Psoas muscle (tissue), 8 donors: ENCODE measurements at places on chromosomes 7 and 10.

- DNase-seq = no peak
Measured at GRCh38 chr7:69892790-69893189, 294.5 kb downstream of the AUTS2 start.

DNA sequence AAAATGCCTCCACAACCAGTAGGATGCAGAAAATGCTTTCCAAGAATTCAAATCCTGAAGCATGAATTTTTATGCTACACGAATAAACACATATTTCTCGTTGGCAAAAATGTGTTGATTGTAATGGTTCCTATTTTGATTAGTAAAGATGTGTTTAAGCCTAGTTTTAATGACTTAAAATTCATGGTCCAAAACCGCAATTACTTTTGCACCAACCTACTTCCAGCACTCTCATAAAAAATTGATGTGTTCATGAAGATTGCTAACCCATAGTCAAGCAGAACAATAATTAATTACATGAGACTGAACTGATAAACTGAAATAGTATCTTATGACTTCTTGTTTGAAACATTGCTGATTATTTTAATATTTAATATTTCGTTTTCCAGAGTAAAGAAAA is 828.8 kb downstream of the CCSER2 start:
- no peak for DNase-seq

GRCh38 chr7:132206594-132206993 is 369.7 kb downstream of the PLXNA4 start:
- DNase-seq = no peak

DNA sequence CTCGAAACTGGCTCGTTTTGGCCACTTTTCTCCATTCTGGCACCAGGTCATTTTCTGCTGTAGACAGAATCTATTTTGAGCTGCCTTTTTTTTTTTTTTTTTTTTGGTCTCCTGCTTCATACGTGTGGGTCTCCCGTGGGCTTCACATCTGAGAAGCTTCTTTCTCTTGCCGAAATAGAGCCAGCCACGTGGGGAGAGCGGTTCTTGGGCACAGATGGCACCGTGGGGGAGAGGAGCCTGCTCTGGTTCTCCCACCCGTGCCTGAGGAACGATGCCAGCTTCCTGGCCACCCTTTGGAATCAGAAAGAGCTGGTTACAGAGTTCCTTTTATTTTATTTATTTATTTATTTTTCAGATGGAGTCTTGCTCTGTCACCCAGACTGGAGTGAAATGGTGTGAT is 48.7 kb upstream of the OCM2 start:
- no peak for DNase-seq

DNA sequence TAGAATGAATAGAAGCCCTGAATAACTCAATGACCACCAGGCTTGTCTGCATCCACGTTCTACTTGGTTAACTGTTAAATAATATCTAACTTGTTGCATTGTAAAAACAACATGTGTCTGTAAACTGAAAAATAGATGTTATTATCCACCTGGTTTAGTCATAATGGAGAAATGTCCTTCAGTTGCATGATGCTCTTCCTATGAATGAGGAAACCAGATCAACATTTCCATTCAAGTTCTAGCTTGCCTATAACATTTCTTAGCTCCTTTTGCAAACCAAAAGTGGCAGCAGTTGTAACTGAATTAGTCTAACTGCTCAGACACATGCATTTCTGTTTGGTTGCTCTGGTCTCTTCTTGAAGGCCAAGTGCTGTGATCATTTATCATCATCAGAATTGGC is 62.9 kb upstream of the BET1 start:
- DNase-seq = no peak

DNA sequence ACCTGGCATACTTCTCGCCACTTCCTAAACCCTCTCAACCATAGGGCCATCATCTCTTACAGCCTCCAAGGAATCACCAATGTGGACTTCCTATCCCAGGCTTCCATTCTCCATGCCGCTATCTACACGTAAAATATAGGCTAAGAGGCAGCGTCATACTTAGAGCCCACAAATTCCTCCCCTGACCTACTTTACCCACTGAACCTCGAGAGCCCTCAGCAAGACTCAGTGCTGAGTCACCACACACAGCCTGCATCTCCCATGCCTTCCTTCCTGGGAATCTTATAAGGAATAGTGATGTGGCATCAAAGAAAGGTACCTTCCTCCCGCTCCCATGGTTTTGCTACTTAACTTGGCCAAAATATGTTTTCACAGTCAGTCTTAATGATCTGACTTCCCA is 435.6 kb upstream of the NFE2L3 start:
- DNase-seq = no peak

DNA sequence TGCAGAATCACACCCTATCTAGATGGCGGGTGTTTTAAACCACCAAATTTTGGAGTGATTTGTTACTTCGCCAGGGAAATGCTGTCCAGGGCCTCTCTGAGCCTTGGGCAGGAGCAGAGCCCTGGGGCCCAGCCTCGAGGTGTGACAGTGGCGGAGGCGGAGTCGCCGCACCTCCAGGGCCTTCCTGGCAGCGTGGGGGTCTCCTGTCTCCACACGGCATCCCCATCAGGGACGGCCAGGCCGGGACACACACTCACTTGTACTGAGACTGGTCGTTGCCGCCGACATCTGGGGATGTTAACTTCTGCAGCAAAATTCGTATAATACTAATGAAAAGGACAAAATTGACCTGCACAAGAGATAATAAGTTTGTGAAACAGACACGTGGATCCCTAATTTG is 110.7 kb downstream of the VIPR2 start:
- no peak for DNase-seq

- no peak for DNase-seq
Measured at GRCh38 chr10:59672150-59672875, 37.3 kb downstream of the SLC16A9 start.

DNA sequence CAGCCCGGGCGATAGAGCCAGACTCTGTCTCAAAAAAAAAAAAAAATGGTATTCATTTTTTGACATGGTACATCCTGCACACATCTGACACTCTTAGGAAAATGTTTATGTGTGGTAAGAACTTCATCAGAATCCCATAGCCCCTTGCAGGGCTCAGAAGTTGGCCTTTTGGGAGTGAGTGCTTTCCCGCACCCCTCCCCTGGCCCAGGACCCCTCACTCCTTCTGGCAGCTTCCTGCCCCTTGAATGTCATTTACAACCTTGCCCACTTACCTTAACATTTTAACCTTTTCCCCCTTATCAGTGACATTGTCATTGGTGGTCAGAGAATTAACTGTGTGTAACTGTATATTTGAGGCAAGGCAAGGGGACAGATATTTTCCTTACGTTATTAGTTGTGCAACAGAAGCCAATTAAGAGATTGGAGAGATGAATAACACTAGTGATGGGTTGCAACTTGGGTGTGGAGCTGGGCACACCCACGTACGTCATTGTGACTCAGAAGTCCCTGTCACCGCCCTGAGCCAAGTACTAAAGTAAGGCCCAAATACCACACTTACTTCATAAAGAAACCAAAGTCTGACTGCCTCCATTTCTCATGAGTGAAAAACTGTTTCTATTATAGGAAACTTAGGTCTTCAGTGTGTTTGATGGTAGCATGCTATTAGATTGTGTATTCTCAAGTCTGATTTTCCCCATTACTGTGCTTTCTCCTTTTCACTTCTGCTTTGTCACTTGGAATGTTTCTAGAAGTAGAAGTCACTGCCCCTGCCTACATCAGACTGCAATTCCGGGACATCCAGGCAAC is 31.6 kb downstream of the OGDH start:
- peak; percentile 72 for DNase-seq

DNA sequence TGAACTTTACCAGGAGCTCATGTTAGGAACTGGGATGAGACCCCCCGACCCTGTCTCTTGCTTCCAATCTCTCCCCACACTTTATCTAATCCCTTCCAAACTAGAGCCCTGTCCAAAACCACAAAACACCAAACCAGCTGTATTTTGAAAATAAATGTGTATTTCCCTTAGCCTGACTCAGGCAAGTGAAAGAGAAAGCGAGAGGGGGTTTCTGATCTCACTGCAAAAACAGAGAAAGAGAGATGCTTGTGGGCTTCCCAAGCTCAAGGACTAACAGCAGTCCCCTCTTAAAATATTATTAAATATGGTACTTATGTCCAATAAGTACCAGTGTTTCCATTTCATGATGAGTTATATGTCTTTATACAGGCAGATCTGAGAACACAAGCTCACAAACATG is 122.0 kb downstream of the AGMO start:
- no peak for DNase-seq

GRCh38 chr10:83943049-83943448 is 196.3 kb upstream of the GHITM start:
- no peak for DNase-seq

DNA sequence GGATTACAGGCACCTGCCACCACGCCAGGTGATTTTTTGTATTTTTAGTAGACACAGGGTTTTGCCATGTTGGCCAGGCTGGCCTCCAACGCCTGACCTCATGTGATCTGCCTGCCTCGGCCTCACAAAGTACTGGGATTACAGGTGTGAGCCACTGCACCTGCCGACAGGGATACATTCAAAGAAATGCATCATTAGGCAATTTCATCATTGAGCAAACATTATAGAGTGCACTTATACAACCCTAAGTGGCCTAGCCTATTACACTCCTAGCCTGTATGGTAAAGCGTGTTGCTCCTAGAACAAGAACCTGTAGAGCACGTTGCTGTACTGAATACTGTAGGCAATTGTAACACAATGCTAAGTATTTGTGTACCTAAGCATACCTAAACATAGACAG is 350.3 kb downstream of the GALNT17 start:
- DNase-seq = no peak

GRCh38 chr7:108997480-108997879 is 427.8 kb downstream of the DNAJB9 start:
- no peak for DNase-seq

GRCh38 chr10:47260505-47261111 is 39.4 kb upstream of the GDF10 start:
- DNase-seq = no peak

GRCh38 chr7:6360841-6361240 is 86.9 kb downstream of the DAGLB start:
- no peak for DNase-seq

DNA sequence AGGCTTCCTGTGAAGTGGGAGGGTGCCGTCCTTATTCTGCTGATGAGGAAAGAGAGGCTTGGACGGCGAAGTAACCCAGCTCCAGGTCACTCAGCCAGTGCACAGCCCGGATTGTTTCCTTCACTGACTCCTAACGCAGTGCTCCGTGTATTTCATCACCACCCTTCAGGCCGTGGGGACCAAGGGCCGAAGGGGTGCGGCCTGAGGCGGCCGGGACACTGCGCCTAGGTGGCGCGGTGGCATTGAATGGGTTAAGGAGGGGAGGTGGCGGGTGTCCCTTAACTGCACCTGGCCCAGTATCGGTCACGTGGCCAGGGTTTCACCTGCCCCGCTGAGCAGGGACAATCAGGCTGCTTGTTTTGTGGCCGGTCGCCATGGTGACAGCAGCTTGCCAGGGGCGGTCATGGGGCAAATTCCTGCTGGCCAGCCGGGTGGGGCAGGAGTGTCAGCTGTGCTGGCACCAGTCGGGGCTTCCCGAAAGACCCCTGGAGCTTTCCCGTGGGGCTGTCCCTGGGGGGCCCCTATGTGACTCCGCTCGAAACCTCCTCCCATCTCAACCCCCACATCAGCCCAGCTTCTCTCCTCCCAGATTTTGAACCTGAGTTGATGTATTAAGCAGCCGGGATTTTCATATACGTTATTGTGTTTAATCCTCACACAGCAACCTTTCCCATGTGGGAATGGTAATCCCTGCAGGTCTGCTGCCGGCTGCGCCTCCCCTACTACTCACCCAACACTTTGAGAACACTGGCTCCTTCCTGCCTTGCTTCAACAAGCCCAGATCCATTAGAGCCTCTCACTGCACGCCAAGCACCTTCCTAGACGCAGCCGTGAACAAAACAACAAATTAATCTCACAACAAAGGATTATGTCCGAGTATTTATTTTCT is 4.4 kb upstream of the ABHD11 start:
- DNase-seq = no peak

GRCh38 chr7:117800406-117800805 is 72.8 kb downstream of the CTTNBP2 start:
- no peak for DNase-seq

DNA sequence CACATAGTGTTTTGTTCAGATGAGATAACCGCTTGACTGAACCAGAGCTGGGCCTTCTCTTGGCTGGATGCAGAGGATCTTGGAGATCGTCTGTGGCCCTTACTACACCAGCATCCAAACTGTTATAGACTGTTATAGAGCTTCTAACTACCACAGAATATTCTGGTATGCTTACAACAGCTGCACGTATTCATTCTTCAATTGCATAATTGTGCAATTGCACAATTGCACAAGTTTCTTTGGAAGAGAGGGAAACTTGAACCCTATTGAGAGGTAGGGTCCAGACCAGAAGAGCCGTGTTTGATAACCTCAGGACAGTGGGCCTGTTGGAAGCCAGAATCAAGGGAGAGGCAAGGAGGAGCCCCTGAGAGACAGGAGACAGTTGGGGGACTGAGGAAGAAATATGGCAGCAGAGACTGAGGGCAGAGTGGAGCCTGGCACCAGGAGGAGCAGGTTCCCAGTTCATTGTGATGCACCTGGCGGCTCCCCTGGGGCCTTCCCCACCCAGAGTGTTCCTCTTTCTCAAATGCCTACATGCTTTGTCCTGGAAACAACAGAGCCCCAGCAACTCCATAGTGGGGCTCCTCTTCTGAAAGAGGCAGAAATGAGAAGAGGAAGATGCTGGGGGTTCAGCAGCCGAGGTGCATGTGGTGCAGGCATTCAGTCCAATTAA is 64.1 kb downstream of the PTPRZ1 start:
- DNase-seq = no peak

DNA sequence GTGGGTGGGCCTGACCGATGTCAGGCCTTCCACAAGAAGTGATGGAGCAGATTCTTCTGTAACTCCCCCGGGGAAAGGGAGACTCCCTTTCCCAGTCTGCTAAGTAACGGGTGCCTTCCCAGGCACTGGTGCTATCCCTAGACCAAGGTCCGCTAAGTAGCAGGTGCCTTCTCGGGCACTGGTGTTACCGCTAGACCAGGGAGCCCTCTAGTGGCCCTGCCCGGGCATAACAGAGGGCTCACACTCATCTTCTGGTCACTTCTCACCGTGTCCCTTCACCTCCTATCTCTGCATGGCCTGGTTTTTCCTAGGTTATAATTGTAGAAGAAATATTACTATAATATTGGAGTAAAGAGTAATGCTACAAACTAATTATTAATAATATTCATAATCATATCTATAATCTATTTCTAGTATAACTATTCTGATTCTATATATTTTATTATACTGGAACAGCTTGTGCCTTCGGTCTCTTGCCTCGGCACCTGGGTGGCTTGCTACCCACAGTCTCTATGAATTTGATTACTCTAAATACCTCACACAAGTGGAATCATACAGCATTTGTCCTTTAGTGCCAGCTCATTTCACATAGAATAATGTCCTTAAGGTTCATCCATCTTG is 1378.7 kb downstream of the XPNPEP1 start:
- peak; percentile 54 for DNase-seq

- DNase-seq = no peak
Measured at GRCh38 chr7:48933549-48934085, 9.3 kb downstream of the CDC14C start.

DNA sequence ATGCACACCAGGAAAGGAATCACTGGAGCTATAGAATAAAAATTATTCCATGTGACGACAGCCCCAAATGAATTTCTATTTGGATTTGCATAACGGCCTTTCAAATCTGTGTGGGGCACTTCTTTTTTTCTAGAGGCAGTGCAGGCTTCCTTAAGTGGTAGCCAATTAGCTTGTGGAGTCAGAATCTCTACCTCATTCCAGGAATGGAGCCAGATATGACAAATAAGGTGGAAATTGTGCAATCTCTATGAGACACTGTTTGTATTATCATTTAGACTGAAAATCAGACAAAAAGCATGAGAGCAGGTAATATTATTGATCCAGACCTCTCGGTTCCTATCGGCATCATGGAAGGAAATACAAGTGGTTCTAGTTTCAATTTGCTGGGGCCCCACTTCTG is 78.7 kb downstream of the BEND7 start:
- no peak for DNase-seq

- DNase-seq = no peak
Measured at GRCh38 chr7:78013386-78013785, 214.8 kb downstream of the PHTF2 start.
